ENCODE measurements at places on chromosomes 12 and 14.

DNA sequence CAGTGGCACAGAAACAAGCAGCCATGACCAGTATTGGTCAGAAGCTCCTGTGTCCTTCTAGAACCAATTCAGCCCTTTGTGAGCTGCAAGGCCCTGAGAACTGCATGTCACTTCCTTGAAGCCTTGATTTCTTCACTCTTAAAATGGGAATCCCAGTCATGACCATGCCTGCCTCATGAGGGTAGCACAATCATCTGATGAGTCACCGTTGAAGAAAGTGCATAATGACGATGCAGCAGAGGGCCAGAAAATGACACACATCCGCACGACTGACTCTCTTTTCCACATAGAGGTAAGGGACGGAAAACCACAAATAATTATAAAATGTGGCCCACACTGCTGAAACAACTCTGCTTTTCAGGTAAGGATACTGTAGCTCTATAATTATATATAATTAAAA, 777.4 kb downstream of the BCL11B start:
- DNase-seq, result no peak
- H3K36me3 ChIP-seq, result no peaks in the 10 kb centered on the region
- H3K27ac ChIP-seq, result no peak overlapping the region
- no peak overlapping the region for H3K4me3 ChIP-seq
- H3K4me1 ChIP-seq, result no peaks in the 10 kb centered on the region

DNA sequence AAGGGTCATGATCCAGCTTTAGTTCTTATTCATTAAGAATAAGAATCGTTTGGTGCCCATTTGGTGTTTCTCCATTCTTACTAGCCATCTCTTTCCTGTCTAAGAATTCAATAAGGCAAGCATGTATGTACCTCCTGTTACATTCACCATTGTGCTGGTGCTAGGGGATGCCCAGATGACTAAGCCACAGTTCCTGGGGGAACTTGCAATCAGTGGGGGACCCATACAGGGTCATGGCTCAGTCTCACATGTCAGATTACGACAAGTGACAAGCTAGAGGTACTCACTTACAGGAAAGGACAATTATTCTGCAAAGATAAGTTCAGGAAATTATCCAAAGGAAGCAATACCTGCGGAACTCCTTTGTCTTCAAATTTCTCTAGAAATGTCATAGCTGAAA, 125.4 kb downstream of the STXBP6 start:
- no peak overlapping the region for H3K4me3 ChIP-seq
- H3K4me1 ChIP-seq, result peaks cover 2% of the 10 kb centered on the region

DNA sequence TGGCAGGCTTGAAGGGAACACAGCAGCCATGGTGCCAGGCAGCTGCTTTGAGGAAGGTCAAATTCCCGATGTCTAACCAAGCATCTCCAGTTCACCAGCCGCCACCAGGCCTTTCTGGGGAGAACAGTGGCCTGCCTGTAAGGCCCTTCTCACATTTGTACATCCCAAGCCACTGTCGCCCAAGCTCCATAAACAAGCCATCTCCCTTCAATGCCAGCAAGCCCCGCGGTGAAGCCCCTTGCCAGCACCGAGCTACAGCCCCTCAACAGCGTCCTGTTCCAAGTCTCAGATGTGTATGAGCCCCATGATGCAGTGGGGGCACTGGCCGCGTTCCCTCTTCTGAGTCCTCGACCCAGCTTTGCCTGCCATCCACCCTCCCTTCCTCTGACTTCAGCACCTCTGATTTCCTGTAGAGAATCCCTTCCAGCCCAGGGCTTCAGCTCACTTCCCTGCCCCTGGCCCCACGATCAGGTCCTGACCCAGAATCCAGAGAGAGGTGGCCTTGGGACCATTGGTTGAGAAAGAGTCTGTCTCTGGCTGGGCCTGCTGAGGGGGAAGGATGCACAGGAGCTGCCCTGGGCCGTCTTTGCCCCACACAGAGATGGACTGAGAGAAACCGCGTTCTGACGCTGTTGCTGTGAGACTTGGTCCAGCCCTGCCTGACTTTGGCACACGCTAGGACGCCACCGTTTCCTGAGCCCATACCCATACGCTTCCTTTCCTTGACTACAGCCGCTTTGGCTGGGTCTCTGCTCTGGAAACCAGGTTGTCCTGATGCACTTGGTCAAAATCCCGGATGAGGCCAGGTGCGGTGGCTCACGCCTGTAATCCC, 1.9 kb upstream of the MMP17 start:
- H3K4me1 ChIP-seq, result no peaks in the 10 kb centered on the region
- no peak overlapping the region for H3K4me3 ChIP-seq
- no peak for DNase-seq
- H3K27ac ChIP-seq, result no peak overlapping the region
- H3K36me3 ChIP-seq, result no peaks in the 10 kb centered on the region
- H3K27me3 ChIP-seq, result no peaks in the 10 kb centered on the region

DNA sequence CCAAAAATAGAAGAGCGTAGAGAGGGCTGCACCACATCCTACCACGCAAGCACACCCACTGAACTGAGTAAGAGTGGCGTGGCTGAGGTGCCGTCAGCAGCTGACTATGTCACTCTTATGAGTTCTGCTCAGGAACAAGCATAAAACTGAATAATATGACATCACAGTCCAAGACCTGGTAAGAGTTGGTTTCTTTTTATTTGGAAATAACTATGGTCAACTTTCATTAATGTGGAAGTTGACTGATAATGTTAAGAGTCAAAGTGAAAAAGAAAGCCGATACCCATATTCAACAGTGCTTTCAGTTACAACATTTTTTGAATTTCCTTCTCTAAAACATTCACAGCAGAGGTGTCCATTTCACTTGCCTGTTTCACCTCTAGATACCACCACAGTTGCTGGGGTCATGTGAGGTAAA, 44.6 kb downstream of the GNS start:
- no peaks in the 10 kb centered on the region for H3K4me1 ChIP-seq

- no peak overlapping the region for H3K27ac ChIP-seq
- no peak overlapping the region for H3K4me3 ChIP-seq
- no peaks in the 10 kb centered on the region for H3K36me3 ChIP-seq
- DNase-seq, result no peak
Observed at GRCh38 chr14:96725232-96725631, 72.0 kb upstream of the VRK1 start.

GRCh38 chr14:33254861-33255395, 316.2 kb downstream of the NPAS3 start:
- DNase-seq, result no peak
- H3K27ac ChIP-seq, result no peak overlapping the region
- no peaks in the 10 kb centered on the region for H3K36me3 ChIP-seq
- no peaks in the 10 kb centered on the region for H3K4me1 ChIP-seq
- H3K27me3 ChIP-seq, result peaks cover 67% of the 10 kb centered on the region
- no peak overlapping the region for H3K4me3 ChIP-seq

- H3K4me1 ChIP-seq, result no peaks in the 10 kb centered on the region
- no peaks in the 10 kb centered on the region for H3K36me3 ChIP-seq
- no peak overlapping the region for H3K27ac ChIP-seq
- no peaks in the 10 kb centered on the region for H3K27me3 ChIP-seq
Observed at GRCh38 chr12:107033758-107034739, 47.1 kb upstream of the MTERF2 start.

GRCh38 chr14:90175631-90176030, 80.7 kb upstream of the PSMC1 start:
- no peaks in the 10 kb centered on the region for H3K4me1 ChIP-seq
- no peaks in the 10 kb centered on the region for H3K36me3 ChIP-seq
- H3K27me3 ChIP-seq, result peaks cover 4% of the 10 kb centered on the region

GRCh38 chr14:63867933-63868921, 15.4 kb downstream of the SYNE2 start:
- H3K36me3 ChIP-seq, result no peaks in the 10 kb centered on the region
- H3K27me3 ChIP-seq, result peaks cover 7% of the 10 kb centered on the region
- H3K4me3 ChIP-seq, result no peak overlapping the region
- no peaks in the 10 kb centered on the region for H3K4me1 ChIP-seq

- H3K4me1 ChIP-seq, result peaks cover 9% of the 10 kb centered on the region
- peaks cover 6% of the 10 kb centered on the region for H3K27me3 ChIP-seq
- no peaks in the 10 kb centered on the region for H3K36me3 ChIP-seq
- H3K27ac ChIP-seq, result no peak overlapping the region
- DNase-seq, result no peak
Observed at GRCh38 chr14:37170237-37170636, 2.2 kb downstream of the SLC25A21 start.

- H3K27ac ChIP-seq, result peak overlapping the region; percentile 81
- H3K27me3 ChIP-seq, result no peaks in the 10 kb centered on the region
- H3K4me3 ChIP-seq, result peak overlapping the region; percentile 89
- H3K4me1 ChIP-seq, result peaks cover 47% of the 10 kb centered on the region
Observed at GRCh38 chr12:96195845-96196451, 1.8 kb downstream of the ELK3 start.

GRCh38 chr12:50718760-50719159, 45.1 kb upstream of the ATF1 start:
- H3K36me3 ChIP-seq, result peaks cover 31% of the 10 kb centered on the region
- no peak overlapping the region for H3K27ac ChIP-seq
- H3K27me3 ChIP-seq, result no peaks in the 10 kb centered on the region
- no peaks in the 10 kb centered on the region for H3K4me1 ChIP-seq
- H3K4me3 ChIP-seq, result no peak overlapping the region

GRCh38 chr14:89276424-89276975, 140.5 kb downstream of the FOXN3 start:
- H3K27ac ChIP-seq, result peak overlapping the region; percentile 10
- DNase-seq, result peak; percentile 80
- no peaks in the 10 kb centered on the region for H3K27me3 ChIP-seq

DNA sequence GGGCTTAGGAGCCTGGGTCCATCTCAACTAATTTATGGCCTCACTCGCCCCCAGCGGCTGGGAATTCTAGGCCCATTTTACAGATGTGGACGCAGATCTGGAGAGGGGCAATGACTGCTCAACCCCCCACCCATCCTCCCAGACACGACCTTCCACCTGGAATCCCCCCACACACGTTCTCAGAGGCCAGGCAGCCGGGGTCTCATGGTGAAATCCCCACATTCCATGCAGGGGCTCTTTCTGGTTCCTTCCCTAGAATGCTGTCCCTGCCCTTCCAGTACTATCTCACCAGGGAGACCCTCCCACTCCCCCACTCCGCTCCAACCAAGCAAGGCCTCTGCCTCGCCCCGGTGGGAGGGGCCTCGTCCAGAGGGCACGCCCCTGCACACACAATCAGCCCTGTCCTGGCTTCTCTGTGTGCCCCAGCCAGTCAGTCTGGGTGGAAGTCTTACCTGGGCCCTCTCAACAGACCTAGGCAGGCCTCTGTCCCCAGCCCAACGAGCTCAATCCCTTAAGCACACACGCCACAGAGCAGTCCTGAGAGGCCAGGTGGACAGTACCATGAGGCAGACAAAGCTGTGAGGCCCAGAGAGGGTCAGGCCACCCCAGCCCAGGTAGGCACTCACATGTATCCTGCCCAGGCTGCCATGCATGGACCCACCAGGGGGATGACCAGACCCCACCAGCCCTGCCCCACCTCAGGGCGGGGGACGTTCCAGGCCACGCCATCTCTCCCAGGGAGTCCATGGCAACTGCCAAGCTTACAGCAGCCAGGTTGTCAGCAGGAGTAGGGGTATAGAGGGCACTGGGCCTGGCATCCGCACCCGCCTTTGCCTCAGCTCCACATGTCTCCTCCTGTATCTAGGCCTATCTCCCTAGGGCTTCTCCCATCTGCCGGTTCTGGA, 1.3 kb upstream of the ANKRD9 start:
- peak overlapping the region; percentile 83 for H3K4me3 ChIP-seq
- no peak overlapping the region for H3K27ac ChIP-seq
- no peaks in the 10 kb centered on the region for H3K36me3 ChIP-seq
- peak; percentile 31 for DNase-seq
- no peaks in the 10 kb centered on the region for H3K27me3 ChIP-seq

DNA sequence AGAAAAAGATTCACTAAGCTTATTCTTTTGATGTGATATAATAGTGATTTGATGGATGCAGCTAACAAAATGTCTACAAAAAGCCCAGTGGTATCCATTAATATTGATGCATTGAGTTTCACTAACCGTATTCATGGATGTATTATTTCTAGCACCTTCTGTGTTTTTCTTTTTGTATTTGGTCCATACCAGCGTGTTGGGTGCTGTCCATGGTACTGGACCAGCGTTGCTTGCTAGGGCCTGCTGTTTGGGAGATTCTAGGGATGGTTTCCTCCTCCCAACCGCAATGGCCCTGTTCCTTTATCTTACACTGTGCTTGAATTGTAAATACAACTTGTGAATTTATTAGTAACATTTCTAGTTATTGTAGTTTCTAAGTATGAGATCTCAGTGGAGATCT, 31.7 kb downstream of the ANO4 start:
- H3K4me1 ChIP-seq, result no peaks in the 10 kb centered on the region
- H3K27ac ChIP-seq, result no peak overlapping the region
- no peaks in the 10 kb centered on the region for H3K27me3 ChIP-seq
- no peak overlapping the region for H3K4me3 ChIP-seq

GRCh38 chr14:23528555-23528954, 23.0 kb downstream of the ZFHX2 start:
- no peak overlapping the region for H3K4me3 ChIP-seq
- H3K27ac ChIP-seq, result no peak overlapping the region
- no peaks in the 10 kb centered on the region for H3K36me3 ChIP-seq
- H3K27me3 ChIP-seq, result no peaks in the 10 kb centered on the region
- H3K4me1 ChIP-seq, result peaks cover 19% of the 10 kb centered on the region

DNA sequence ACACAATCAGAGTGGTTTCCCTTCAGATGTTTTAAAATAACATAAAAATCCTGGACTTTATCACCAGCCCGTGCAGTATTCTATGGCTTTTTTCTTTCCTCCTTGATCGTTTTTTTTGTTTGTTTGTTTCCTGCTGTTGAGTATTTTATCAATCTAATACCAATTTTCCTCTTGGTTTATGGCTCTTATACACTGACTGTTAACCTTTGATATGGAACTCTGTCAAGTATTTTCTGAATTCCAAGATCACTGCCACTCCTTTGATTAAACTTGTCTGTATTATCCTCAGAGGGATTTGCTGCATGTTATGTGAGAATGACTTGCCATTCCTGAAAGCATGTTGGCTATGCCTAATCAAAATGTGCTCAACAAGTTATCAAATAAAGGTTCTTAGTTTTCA, 88.4 kb downstream of the PELI2 start:
- H3K4me1 ChIP-seq, result peaks cover 11% of the 10 kb centered on the region
- no peaks in the 10 kb centered on the region for H3K27me3 ChIP-seq
- no peak overlapping the region for H3K27ac ChIP-seq
- peaks cover 3% of the 10 kb centered on the region for H3K36me3 ChIP-seq
- no peak for DNase-seq

DNA sequence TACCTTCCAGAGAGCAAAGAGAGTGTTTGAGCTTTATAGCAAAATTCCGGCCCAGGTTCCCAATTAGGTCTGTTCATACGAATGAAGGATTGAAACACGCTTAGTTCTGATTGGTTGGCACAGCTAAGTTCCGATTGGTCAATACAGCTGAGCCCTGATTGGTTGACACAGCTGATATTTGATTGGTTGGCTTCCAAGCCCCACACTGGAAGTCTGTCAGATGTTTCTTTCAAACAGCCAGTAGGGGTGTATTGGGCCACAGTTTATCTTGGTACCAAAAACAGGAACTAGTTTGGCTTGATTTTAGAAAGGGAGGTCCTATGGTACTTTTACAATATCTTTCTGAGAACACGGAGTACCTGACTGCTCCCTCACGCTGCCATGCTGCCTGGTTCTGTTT, 93.4 kb downstream of the CAND1 start:
- H3K4me1 ChIP-seq, result peaks cover 3% of the 10 kb centered on the region
- H3K36me3 ChIP-seq, result no peaks in the 10 kb centered on the region
- DNase-seq, result peak; percentile 69
- no peaks in the 10 kb centered on the region for H3K27me3 ChIP-seq
- H3K27ac ChIP-seq, result no peak overlapping the region
